Osteoblast (primary cell): ENCODE measurements at places on chromosomes 1 and 21.

DNA sequence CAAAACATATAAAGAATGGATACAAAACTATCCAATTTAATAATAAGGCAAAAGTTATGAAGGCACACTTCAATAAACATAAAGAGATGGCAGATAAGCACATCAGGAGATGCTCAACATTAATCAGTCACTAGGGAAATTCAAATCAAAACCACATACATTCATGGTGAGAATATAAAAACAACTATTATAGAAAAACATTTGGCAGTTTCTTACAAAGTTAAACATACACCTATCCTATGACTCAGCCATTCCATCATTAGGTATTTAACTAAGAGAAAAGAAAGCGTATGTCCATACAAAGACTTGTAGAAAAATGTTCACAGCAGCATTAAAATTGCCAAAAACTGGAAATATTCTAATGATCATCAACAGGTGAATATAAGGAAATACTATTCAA, 44.3 kb downstream of the KIFAP3 start:
- DNase-seq = no peak

- DNase-seq = no peak
Measured at GRCh38 chr1:202700061-202700460, 10.2 kb downstream of the SYT2 start.

- no peak for DNase-seq
Measured at GRCh38 chr1:111463029-111463683, 10.6 kb upstream of the C1orf162 start.

DNA sequence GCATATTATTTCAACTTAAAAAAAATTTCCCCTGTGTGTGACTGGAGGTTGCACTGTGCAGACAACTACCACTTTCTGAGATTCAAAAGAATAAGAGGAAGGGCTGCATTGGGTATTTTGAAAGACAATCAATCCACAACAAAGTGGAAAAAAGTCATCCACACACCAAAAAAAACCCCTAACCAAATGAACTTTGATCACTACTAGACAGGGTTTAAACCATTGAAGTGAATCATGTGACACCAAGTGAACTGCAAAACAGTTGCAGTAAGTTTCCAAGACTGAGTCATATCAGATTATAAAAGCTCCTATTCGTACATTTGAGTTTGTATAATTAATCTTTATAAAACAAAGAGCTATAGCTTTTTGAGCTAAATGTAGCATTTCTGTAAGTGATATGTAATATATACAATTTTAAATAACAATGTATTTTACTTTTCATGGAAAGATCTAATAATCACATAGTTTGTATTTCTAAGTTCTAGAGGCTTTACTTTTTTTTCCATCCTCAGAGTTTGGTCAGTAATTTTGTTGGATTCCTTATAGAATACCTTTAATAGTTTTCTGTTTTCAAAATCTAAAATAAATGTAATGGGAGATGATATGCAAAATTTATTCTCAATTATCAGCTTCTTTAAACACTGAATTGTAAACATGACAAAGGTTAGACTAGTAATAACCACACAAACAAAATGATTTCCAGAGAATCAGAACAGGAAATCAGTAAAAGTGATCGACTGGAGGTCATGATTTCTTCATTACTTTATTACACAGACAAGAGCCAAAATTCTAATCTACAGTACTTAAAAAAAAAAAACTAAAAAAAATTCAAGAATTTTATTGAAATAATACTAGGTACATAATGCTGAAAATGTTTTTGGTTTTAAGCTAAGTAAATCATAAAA, 50.5 kb upstream of the GFI1 start:
- DNase-seq = peak; percentile 35

DNA sequence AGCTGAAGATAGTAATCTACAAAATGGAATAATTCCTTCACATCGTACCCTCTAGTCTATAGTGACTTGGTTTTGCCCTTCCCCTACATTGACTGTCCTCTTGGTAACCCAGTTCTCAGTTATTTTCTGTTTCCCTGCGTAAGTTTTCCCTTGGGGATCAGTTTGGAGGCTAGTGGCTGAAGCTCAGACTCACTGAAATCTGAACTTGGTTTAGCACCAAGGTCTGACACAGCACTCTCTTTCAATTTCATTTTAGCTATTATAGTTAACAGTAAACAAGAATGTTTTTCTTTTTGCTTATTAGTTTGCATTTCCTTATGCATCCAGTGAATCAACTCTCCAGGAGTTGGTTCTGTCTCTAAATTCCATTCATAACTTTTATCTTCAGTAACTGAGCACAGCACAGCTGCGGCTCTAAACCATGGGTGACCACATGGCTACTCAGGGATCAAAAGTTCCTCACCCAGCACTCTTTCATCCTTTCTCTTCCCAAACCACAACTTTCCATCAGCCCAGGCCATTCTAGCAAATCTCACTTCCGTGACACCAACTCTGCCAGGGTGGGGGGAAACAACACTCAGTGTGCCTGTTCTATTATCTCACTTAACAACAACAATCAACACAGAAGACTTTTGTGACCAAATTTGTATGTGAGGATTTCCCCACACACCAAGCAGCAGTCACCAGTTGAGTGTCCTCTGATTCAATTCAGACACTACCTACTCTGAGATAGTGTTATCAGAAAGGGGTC, 17.6 kb upstream of the IFI6 start:
- no peak for DNase-seq

GRCh38 chr21:33732038-33732437, 89.7 kb downstream of the ITSN1 start:
- DNase-seq = no peak

DNA sequence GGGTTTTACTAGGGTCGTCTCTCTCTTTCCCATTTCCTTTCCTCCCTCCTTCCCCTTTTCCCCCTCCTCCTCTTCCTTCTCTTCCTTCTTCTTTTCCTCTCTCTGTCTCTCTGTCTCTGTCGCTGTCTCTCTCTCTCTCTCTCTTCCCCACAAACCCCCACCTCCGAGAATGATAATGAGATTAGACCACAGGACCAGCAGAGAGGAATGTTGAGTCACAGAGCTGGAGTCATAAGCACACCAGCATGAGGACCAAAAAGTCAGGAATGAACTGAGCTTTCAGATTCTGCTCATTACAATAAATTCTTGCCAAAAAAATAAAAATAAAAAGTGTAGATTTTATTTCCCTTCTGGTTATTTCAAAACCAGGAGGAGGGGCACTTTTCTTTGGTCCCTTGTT, 377.4 kb downstream of the LTN1 start:
- no peak for DNase-seq

GRCh38 chr1:41362357-41362721, 1.1 kb downstream of the FOXO6 start:
- DNase-seq = peak; percentile 68

GRCh38 chr21:45831991-45832740, 149.4 kb upstream of the COL6A1 start:
- DNase-seq = no peak

DNA sequence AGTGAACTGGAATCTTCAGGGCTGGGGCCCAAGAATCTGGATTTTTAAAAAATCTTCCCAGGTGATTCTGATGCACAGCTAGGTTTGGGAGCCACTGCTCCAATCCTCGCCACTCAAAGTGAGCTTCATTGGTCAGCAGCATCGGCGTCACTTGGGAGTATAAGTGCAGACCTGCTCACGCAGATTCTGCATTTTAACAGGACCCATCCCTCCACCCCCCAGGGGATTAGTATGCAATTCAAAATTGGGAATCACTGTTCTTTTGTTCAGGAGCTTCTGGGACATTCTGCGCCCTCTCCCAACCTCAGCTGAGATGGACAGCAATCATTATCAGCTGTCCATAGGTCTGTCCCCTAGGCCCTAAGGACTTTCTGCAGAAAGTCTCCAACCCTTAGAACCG, 53.5 kb downstream of the LGR6 start:
- DNase-seq = peak; percentile 31

- peak; percentile 86 for DNase-seq
Measured at GRCh38 chr1:201645956-201646355, 107.0 kb downstream of the NAV1 start.

- DNase-seq = no peak
Measured at GRCh38 chr21:16037421-16037955, 307.7 kb downstream of the USP25 start.

GRCh38 chr21:45136927-45137611, 62.7 kb downstream of the ADARB1 start:
- DNase-seq = peak; percentile 96

GRCh38 chr1:27664291-27664690, 7.7 kb downstream of the IFI6 start:
- peak; percentile 86 for DNase-seq

- DNase-seq = peak; percentile 79
Measured at GRCh38 chr1:5830771-5831599, 161.2 kb downstream of the NPHP4 start.

DNA sequence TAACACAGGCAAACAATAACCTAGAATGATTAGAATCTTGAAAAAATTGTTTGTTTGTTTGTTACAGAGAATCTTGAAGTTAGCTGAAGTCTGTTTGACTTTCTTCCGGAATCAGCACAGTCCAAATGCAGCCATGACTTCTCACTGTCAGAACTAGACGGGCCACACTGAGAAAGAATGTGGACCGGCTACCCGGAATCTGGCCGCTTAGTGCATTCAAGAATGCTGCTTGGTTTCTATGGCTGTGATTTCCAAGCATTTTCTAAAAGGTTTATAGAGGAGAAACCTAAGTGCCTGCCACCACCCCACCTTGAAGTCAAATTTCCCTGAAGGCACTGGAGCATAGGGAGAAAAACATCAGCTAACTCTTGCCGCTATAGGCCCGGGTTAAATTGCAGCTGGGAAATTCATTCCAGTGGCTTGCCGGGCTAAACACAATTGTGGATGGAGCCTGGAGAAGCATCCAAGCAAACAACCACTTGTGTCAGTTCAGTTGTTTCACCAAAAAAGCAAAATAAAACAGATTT, 231.1 kb downstream of the DISC1 start:
- DNase-seq = no peak

DNA sequence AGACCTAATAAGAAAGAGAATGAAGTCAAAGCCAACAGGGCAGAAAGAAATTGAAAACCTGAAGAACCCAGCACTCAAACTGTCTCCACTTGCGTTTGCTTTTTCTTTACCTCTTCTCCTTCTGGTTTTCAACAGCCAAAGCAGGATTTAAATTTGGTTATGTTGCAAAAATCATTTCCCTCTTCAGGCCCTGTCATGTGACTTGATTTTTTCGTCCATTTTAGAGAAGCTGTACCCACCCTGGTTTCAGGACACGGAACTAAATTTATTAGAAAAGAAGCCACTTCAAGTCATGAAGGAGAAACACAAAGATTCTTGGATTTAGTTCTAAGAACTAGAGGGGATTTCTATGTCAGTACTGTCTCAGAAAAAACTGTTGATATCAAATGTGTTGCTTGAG, 1.0 kb upstream of the SYNJ1 start:
- DNase-seq = no peak

DNA sequence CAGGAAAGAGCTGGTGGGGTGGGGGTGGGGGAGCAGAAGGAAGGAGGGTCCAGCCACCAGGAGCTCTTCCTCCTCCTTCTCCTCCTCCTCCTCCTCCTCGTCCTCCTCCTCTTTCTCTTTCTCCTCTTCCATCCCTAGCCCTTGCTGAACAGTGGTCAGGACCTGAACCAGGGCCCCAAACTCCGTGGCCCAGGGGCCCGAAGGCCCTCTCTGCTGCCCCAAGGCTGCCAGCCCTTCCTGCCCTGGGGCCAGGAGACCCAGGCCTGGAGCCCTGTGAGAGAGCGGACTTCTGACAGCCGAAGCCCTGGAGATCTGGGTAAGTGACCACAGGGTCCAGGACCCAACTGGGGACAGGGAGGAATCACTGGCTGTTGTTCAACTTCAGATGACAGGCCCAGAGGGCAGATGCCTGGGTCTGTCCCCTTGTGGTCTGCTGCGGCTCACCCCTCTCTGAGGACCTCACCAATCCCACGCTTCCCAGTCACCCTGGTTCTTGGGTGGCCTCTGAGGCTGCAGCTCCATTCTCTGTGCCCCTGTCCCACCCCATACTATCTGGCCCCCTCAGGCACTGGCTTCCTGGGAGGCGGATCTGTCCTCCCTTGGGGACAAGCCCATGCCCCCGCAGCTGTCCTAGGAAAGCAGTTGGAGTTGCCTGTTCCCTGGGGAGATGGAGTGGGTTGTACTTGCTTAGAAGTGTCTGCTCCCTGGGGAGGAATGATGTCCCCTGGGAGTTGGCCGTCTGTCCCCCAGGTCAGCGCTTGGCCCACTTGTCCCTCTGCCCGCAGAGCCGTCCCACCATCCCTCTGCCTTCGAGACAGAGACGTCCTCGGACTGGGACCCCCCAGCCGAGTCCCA, 51.8 kb downstream of the VWA5B1 start:
- DNase-seq = peak; percentile 34

DNA sequence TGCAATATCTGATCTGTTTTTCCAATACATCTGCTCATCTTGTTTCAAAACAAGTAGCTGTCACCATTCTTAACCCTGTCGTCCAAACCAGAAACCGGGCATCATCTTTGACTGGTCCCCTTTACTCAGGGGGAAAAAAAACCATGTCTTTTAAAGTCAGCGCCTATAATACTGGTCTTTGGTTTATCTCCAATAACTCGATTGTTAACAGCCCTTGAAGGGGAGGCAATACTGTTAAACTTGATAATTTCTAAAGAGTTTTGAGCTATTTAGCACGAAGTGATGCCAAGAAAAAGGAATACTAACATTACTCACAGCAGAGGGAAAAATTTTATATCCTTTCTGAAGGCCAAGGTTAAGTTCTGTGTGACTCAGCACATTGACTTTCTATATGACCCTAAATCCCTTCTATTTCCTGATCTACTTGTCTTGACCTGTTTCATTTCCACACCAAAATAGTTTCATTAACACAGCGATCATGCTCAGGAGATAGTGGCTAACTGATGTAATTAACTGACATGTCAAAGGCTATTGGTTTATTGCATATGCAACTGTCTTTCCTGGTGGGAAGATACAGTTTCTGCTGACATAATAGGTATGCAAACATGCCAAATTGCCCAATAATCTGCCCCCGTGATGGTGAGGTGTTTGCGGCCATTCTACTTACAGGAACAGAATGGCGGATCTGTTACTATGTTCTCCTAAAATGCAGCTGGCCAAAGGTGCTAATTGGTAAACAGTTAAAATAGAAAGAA, 59.1 kb downstream of the NFIA start:
- DNase-seq = peak; percentile 46

GRCh38 chr1:227317523-227318015, 723 bp downstream of the CDC42BPA start:
- peak; percentile 92 for DNase-seq
